ENCODE measurements at places on chromosomes 3 and 15. TPM values are rescaled to one million over a fixed set of nuclear protein-coding genes. Genes with fewer than 3 reads are reported as not detected.

KBTBD12 gene
- total RNA-seq: not detected

DNA sequence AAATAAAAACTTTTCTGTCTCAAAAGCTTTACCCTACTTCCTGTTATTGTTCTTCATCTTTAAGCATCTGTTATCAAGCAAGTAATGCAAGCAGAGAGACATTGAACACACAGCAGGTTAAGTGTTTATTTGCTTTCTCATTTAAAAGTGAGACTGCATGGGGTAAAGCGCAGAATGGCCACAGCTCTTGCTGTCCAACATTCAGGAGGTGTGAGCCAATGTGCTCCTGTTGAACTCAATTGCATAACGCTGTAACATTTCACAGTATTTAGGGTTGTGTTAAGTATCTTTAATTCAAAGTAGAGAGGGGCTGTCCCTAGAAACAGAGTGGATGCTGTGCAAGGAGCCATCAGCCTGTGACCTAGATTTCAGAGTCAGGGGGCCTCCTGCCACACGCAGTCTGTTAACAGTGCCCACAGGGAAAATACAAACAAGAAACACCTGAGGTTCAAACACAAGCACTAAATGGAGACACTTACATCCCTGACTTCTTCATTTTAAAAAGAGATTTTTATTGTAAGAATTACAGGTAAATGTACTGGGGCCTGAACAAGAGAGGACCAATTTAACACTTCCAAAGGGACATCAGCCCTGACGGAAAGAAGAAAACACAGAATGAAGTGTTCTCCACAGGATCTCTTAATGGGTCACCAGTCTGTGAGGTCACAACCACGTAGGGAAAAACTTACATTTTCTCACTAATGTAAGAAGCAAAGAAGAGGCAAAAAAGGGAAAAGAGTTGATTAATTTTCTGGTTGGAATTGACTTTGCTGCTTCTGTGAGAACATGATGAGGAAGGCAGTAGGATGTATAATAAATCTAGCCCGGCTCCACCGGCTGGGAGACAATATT, 815.1 kb downstream of the VGLL3 start:
- no peak for DNase-seq

DNA sequence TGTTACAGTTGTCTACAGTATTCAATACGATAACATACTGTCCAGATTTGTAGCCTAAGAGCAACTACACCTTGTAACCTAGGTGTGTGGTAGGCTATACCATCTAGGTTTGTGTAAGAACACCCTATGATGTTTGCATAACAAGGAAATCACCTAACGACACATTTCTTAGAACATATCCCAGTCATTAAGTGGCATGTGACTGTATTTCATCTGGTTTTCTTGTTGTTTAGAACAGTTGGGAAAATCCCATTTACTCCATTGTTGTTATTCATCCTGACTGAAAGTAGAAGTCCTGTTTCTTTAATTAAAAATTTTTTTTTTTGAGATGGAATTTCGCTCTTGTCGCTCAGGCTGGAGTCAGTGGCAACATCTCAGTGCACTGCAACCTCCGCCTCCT, 31.3 kb downstream of the LRRC28 start:
- DNase-seq: no peak

DNA sequence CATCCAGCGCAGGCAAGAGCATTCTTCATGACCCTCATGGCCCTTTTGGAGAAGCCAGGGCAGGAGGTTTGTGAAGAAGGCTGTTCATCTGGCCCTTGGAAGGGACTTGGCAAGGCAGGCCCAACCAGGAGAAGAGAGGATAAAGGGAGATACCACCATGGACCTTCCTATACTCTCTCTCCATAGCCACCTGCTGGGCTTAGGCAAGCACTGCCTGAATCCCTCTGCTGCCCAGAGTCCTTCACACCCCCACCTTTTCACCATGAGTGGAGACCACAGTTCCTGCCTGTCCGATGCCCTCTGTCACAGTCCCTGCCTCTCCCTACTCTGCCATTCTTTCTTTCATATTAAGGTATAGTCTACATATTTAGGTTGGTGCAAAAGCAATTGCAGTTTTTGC, 10.6 kb upstream of the SFMBT1 start:
- DNase-seq: no peak

RLBP1 gene
- not detected for total RNA-seq

DNA sequence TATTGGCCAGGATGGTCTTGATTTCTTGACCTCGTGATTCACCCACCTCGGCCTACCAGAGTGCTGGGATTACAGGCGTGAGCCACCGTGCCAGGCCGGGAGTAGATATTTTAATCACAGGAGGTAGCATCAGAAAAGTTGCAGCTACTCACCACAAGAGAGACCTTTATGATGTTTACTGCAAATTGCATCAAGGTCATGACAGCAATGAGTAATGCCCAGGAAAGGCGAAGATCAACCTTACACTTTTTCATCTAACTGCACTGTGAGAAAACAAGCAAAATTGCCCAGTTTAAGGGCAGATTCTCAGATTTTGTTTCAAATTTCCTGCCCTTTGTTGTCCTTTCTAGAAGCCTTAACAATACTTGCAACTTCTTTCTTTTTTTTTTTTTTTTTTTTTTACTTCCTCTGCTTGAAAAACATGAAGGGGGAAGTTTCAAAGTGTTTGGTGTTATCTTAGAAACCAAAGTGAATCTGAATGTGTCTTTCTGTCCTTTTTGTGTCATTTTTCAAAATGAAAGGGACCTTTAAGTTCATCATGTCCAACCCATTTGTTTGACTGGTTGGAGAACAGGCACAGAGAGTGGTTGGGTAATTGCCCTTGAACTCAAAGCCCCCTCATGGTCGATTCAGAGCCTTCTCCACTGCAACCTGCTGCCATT, 25.0 kb downstream of the TGFBR2 start:
- DNase-seq: peak; percentile 63

SST gene
- total RNA-seq: not detected

SMARCC1 gene
- total RNA-seq: 76.4 TPM

DNA sequence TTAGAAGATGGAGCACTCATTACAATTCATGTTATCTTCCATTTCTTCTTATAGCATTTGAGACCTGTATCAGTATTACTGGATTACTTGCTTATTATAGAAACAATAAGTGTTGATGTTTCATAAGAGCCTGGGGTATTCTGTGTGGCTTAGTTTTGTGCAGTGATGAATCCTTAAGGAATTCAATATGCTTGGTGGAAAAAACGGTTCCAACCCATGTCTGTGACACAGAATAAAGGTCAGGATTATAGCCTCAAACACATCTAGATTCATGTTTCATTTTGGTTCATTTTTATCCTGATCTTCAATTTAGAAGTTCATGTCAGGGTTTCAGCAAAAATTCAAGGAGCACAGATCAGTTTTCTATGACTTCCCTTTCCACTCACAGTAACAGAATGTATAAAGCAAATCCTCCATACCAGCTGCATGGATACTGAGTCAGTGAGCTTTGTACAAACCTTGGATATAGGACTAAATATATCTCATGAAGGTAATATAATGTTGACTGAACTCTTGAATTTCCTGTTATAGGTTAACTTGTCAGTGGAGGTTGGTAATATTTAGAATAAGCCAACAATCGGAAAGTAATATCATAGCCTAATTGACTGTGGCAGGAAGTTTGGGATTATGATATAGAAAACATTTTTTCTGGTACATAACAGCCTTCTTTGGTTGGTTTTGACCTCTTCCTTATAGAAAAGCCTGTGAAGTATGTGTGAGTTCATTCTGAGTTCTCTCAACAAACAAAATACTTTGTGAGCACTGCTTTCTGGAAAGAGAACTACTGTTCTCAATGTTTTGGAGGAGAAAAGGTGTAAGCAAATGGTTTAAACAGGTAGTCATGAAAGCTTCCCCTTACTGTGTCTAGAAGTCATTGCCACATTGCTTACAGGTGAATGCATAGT, 218.2 kb upstream of the TPM1 start:
- DNase-seq: no peak

GRCh38 chr3:137349557-137350348, 392.0 kb downstream of the IL20RB start:
- DNase-seq: no peak

NAALADL2 gene
- total RNA-seq: 0.39 TPM

CNTN3 gene
- not detected for total RNA-seq

ZBTB47 gene
- 0.18 TPM for total RNA-seq

TGM4 gene
- not detected for total RNA-seq

DNA sequence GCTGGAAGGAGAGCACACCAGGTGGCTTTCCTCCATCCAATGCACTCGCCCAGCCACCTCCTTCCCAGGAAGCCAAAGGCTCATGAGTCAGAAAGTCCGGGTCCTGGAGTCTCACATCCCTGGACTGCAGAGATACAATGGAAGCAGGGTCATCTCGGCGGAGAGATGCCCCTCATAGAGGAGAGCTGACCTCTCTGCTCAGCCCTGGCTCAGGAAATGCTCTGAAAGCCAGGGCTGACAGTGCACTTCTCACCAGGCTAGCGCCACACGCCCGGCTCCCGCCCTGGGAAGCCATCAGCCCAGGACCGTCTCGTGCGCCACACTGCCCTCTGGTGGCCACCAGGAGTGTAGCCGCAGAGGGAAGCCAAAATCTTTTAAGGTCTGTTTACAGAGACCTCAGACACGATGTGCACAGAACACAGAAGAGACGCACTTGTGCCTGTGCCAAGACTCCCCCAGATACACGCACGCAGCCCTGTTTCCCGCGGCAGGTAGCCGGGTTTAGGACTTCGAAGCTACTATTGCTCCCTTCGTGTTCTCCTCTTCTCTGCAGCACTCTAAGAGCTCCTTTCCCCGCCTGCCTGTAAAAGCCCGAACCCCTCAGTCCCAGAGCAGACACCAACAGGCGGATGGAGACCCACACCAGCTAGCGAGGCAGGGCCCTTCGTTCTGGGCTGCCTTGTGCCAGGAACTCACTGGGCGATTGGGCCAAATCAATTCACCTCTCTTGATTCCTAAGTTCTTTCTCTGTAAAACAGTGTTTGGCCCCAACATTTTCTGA, 9.7 kb downstream of the NTRK3 start:
- peak; percentile 76 for DNase-seq

- DNase-seq: no peak
These were observed 226.8 kb downstream of the MAGI1 start for GRCh38 chr3:65811892-65812291.

DNA sequence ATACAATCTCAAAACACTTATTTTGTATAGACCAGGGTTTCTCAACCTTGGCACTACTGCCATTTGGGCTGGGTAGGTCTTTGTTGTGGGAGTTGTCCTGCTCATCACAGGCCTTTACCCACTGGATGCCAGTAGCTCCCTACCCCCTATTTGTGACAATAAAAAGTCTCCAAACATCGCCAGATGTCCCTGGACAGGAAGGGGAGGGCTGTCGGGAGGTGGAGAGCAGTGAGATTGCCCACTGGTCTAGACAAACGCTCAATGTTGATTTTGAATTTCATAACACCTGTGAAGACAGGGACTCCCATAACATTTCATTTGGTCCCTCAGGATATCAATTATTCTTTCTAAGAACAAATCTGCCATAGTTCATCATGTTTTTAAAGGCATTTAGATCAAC, 151.7 kb upstream of the PTPRG start:
- DNase-seq: no peak

CALML4 gene
- 9.6 TPM for total RNA-seq

SCN5A gene
- 0.37 TPM for total RNA-seq

SNTN gene
- total RNA-seq: not detected

CDV3 gene
- total RNA-seq: 195 TPM

SPINT1 gene
- 3.1 TPM for total RNA-seq

GRCh38 chr3:147311716-147312115, 94.6 kb downstream of the ZIC4 start:
- DNase-seq: no peak

DNA sequence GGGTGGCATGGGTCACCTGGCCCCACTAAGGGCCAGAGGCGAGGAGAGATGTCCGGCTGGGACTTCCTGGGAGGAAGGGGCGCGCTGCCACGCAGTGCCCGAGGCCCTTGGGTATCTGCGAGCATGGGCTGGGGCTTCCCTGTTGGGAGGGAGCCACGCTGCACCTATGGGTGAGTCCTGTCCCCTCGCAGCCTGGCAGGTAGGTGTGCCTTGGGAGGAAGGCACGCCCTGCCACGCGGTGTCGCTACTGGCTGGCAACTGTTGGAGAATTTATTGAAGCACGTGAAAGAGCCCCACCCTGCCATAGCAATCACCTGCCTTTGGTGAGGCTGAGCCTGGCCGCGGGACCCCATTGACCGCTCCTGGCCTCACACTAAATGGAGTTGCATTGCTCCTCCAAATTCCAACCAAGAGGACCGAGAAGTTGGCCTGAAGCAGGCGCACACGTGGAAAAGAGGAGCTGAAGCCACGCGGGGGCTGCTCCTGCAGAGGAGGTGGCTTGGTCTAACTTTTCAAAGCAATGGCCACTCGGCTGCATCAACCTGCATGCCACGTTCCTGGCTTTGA, 134.2 kb downstream of the TJP1 start:
- DNase-seq: no peak

DNA sequence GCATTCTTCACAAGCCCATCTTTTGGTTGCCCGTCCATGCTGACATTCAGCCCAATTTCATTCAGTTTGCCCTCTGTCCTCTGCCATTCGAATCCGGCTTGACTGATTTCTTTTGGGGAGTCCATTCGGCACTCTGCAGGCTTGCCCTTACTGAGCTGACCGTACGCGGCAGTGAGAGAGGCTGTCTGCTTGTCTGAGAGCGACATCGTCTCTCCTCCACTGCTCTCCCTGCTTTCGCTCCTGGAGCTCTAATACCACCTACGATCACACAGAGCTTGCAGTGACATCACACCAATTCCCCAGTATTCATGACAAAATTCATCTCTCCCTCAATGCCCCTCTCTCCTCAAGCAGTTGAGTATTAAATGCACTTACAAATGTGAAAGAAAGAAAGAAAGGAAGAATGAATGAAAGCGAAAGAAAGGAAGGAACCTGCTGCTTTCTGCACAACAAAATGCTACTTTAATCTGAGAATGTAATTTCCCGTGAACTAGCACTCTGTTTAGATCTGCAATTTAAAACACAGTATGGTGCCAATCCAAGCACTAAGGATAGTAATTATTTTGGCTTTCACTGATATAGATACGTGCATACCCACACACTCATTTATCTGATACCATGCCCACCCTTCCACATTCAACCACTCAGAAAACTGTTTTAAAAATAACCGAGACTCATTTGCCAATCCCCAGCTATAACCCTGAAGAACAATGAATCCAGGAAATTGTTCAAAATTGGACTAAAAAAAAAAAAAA, 89.5 kb downstream of the DHX30 start:
- no peak for DNase-seq

- DNase-seq: no peak
These were observed 14.3 kb upstream of the MOBP start for GRCh38 chr3:39453134-39453533.

DNA sequence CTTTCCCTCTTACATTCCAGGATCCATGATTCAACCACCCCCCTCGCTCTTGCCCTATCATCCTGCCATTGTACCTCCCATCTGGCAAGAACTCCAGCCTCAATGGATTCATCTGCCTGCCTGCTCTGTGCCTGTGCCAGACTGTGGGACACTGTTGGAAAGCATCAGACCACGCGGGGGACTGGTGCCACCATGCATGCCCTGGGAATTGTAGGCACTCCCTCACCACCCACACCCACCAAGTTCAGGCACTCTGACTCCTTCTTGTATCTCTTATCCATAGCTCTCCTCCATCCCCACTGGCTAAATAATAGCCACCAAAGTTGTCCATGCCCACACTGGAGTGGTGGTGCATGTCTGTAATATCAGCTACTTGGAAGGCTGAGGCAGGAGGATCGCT, 143.8 kb downstream of the TPRA1 start:
- DNase-seq: no peak
